ENCODE measurements at places on chromosomes 2 and 18.

DNA sequence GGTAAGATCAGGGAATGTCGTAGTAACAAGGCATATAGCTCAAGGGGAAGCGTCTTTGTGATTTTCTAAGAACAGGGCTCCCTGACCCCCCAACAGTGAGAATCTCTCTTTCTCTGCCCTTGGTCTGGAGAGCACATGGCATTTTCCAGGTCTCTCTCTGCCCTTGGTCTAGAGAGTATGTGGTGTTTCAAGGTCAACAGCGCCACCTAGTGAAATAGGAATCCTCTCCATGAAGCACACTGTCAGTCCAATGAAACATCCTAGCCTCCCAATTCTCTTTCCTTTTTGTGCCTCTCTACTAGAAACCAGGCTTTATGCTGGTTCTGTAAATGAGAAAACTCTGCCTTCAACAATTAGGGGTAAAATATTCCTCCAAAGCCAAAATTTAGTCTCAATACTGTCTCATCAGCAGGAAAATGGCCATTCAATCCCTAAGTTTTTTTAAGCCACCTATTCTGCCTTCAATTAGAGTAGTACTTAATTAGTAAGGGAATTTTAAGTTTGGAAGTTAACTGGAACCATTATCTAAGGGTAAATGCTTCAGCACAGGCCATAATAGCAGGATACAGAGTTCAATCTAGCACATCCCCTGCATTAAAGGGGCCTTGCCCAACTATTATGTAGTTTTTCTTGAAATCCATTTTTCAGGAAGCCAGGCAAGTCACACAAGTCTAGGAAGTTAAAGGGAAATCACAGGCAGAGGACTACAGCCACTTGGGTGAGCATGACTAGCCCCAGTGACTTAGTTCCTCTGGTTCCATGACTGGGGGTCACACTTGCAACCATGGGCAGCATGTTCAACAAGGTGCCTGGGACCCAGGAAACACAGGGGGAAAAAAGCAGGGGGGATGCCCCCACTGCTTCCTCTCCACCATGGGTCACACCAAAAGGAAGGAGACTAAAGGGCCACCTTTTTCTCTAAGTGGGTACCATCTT lies 12.4 kb downstream of the DYM start:
- DNase-seq = peak; percentile 69

- DNase-seq = no peak
Measured at GRCh38 chr2:128450211-128451024, 131.8 kb upstream of the HS6ST1 start.

DNA sequence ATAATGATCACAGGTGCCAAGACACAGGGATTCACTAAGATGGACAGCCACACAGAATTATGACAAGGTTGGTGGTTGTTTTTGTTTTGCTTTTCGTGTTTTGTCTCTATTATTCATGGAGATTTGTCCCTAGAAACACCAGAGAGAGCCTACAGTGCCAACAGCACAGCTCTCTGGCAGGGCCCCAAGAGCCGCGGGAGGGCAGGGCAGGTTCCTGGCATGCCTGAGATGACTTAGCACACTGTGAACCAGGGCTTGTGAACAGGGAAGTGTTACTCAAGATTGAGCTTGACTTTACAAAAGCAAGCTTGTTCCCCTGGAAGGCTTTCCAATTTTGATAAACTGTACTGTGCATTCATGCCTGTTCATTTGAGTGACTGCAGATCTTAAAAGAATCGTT lies 437.4 kb upstream of the SALL3 start:
- no peak for DNase-seq

DNA sequence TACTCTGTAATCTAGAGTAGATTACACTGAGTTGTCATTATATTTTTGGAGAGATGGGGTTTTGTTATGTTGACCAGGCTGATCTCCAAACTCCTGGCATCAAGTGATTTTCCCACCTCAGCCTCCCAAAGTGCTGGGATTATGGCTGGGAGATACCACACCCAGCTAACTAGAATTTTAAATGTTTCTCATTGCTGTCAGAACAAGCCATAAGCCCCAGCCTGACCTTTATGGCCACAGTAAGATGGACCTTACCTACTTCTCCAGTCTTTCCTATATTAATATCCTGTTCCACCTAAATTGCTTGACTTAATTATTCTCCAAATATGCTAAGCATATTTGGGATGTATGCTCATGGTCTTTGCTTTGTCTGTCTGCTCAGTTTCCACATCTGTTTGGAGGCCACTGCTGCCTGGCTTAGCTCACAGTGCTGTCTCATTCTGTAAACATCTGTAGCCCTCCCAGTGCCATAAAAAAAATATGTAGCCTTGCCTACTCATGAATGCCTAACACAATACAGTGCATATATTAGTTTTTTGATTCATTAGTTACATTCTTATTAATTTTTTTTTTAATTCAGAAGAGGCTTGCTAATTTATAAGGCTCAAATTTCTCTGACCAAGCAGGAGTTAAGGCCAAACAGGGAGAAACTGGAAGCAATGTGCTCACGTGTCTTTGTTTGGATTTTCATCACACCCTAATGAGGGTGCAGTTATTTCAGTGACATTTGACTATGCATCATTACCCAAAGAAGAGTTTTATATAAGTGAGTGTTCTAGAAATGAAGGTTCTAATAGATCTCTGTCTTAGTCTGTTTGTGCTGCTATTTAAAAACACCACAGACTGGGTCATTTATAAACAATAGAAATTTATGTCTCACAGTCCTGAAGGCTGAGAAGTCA lies 45.3 kb upstream of the PSME4 start:
- DNase-seq = no peak

DNA sequence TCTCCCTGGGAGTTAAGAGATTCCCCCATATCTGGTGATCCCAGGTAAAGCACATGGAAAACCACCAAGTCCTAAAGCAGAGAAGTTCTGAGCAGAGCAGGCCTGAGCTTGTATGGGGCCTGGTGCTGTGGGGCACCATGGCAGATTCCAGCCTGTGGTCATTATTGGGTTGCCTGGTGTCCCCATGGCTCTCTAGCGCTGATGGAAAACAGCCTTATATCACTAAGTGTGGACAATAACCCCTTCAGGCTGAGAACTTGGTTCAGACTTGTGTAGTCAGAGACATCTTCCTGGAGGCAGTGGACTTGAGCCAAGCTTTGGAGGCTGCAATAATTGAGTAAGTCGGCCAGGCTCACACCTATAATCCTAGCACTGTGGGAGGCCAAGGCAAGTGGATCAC lies 96.8 kb downstream of the MCFD2 start:
- DNase-seq = no peak

GRCh38 chr18:8107426-8107825 lies 501.8 kb upstream of the RAB12 start:
- no peak for DNase-seq

GRCh38 chr18:64027931-64028695 lies 58.2 kb downstream of the SERPINB8 start:
- DNase-seq = no peak

GRCh38 chr2:234146087-234146826 lies 95.8 kb downstream of the SPP2 start:
- DNase-seq = no peak

DNA sequence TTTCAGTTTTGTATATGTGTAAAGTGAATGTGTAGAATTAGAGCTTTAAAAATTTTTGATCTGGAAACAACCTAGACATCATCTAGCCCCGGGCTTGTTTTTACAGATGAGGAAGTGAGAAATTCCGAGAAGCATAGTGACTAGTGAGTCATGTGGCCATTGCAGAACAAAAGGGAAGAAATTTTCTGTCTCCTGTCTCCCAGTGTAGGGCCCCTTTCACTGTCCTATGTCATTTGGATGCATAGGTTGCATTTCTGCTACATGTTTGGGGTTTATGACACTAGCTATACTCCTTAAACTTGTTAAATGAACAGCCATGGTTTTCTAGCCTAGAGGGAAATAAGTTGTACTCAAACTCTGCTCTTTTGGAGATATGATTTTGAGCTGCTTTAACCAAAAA lies 84.6 kb downstream of the PLCL1 start:
- no peak for DNase-seq

DNA sequence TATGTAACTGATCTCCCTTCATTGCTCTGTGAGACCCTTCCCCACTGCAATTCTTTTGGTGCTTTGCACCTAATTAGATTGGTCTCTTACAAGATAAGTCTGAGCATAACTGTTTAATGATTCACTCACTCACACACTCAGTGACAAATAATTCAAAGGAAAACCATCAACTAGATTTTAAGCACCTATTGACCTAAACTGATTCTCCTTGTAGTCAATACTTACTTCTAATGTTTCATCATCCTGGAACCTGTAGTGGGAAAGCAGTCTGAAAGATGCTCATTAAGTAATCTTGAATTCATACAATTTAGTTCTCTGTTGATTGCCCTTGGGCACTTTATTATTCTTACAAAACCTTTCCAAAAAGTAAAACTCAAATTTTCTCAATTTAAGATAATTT lies 74.3 kb upstream of the COL5A2 start:
- no peak for DNase-seq

GRCh38 chr18:57466745-57467409 lies 31.7 kb downstream of the ONECUT2 start:
- peak; percentile 69 for DNase-seq

DNA sequence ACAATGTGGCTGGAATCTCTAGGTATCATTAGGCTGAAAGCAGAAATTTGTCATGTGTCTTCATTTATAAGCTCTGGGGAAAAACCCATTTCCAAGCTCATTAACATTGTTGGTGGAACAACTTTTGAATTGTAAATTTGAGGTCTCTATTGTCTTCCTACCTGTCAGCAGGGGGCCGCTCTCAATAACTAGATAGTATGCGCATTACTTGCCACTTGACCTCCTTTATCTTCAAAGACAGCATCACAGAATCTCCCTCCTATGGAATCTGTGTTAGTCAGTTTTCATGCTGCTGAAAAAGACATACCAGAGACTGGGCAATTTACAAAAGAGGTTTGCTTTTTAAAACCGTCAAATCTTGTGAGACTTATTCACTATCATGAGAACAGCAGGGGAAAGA lies 223.1 kb downstream of the CALCRL start:
- no peak for DNase-seq

DNA sequence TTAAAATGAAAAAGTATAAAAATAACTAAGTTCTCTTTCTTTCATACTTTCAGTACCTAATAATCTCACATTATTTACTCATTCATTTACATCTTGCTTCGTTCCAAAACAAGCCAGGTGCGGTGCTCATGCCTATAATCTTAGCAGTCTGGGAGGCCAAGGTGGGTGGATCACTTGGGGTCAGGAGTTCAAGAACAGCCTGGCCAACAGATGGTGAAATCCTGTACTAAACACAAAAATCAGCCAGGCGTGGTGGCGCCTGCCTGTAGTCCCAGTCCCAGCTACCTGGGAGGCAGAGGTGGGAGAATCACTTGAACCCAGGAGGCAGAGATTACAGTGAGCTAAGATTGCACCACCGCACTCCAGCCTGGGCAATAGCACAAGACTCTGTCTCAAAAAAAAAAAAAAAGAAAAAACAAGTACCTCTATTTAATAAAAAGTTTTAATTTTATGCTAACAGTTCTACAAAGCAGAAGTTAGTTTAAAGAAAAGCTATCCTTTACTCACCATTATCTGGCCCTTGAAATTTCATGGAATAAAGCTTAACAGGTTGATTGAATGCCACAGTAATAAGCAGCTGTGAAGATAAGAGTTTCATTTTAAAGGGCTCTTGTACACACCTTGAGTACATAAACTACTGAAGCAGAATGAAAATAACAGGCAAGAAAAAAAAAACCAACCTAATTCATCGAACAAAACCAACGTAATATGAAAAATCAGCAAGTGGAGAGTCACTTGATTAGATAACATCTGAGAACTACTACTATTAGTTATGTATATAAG lies 22.5 kb downstream of the TXNL1 start:
- no peak for DNase-seq

GRCh38 chr2:219073413-219074129 lies 12.8 kb upstream of the IHH start:
- DNase-seq = no peak

GRCh38 chr18:76354348-76354747 lies 140.7 kb downstream of the ZNF516 start:
- no peak for DNase-seq

- no peak for DNase-seq
Measured at GRCh38 chr2:118176601-118177000, 88.3 kb downstream of the INSIG2 start.

- no peak for DNase-seq
Measured at GRCh38 chr2:236169741-236170589, 1.8 kb upstream of the GBX2 start.

DNA sequence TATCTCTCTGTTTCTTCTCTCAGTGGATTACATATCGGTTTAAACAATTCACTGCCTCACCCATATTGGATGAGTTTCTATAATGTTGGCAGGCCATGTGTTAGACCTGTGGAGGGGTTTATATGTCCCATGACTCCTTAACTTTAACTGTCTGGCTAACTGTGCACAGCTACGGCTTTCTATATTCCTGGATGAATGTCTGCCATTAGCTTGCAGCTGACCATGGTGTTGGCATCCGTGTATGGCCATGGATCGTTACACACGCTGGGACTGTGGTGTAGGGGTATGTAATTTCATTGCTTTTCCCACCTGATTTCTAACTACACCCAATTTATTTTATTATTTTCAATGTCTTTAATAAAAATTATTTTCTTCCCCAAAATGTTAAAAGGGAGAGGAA lies 3.3 kb upstream of the TANC1 start:
- DNase-seq = no peak

DNA sequence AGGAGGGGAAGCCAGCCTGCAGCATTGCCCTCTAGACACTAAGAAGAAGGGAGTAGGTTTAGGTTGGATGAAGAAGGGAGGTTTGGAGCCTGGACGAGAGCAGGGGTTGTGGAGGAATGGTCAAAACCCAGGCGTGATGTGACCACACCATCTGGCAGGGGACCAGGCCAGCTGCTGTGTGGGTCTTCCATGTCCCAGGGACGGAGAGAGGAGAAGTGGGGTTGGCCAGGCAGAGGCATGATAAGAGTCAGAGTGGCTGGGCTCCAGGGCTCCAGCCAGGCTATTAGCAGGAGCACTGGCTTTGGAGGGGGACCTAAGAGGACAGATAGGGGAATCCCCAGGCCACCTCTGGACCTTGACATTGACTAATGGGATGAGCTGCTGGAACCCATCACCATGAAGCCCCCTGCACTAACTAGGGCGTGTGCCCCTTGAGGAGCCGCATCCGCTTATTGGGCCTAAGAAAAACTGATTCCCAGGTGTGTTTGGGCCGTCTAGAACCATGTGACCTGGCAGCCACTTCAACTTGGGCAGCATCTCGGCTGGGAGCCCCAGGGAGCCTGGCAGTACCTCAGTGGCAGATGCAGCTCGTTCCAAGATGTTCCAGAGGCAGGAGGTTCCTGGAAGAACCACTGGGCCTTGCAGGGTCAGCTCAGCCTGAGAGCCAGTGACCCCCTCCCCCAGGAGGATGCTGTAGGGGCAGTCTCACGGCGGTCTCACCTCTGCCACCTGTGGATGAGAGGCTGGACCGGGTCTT lies 235.1 kb downstream of the AGAP1 start:
- DNase-seq = no peak

DNA sequence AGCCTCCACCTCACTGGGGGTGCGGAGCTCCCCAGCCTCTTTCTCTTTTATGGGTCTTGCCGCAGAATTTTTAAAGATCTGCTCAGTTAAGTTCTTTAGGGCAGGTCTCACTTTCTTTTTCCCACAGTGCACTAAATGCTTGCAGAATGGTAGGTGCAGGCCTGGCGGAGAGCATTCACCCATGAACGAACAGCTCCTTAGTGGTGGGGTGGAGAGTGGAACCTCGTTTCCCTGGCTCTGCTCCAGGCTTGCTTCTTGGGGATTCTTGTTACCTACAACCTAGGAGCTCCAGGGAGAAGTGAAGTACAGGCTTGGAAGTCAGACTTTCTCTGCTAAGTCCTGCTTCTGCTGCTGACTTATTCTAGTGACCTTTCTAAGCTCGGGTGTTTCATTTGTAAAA lies 70.3 kb upstream of the PXDN start:
- DNase-seq = no peak

- no peak for DNase-seq
Measured at GRCh38 chr2:107936433-107937359, 49.6 kb upstream of the SLC5A7 start.

Data from NCI-H2029 treated with DMSO at 0.1 percent for 48 hours (cell line).